Stimulated activated CD8-positive, alpha-beta memory T cell treated with anti-CD3 and anti-CD28 coated beads, Interleukin-7, amount 100 ng/mL, for 24 hours (primary cell): ENCODE measurements at places on chromosomes 6 and 20.

- DNase-seq, result no peak
These were observed 699.7 kb downstream of the DHX35 start for GRCh38 chr20:39661833-39662232.

- DNase-seq, result no peak
These were observed 48.3 kb downstream of the ADGRF1 start for GRCh38 chr6:46993846-46994245.

- DNase-seq, result no peak
These were observed 43.1 kb downstream of the GNAS start for GRCh38 chr20:58895448-58896180.

DNA sequence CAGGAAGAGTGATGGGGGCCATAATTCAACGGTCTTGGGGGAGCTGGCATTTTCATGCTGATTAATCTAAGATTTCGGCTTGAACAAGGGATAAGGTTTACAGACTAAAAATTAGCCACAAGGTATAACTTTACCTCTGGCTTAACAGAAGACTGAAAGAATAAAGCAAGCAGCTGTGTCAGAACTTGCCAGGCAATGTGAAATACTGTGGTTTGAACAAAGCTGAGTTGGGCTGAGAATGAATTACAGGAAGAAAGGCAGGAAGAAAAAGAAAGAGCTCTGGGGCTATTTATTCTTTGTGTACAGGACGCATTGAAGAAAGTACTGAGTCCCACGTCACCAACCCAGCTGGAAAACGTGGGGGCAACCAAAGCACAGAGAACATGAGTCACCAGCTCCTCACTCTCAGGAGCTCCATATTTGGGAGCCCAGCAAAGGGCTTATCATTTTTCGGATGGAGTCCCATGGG, 121.5 kb upstream of the NEDD9 start:
- peak; percentile 45 for DNase-seq

- DNase-seq, result no peak
These were observed 115.6 kb downstream of the KHDC1L start for GRCh38 chr6:73109659-73110058.

- DNase-seq, result no peak
These were observed 51.0 kb downstream of the SSR1 start for GRCh38 chr6:7261852-7262461.

GRCh38 chr6:146445233-146445632, 98.4 kb upstream of the RAB32 start:
- DNase-seq, result no peak

DNA sequence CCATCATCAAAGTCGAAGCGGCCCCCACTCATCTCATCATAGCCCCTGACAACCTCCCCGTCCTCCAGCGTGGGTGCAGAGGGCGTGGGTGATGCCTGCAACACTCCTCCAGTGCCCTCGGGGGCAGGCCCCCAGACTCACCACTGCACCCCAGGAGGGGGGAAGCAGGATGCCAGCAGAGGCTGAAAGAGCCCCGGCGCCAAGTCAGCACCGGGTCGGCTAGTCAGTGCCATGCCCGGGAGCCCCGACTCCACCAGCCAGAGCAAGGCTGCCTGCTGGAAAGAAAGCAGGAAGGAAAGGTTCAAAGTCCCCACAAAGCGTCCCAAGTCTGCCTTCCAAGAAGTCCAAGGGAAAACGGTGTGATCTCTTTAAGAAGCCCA, 324 bp downstream of the JPH2 start:
- DNase-seq, result no peak

- DNase-seq, result no peak
These were observed 47.3 kb upstream of the ZNF133 start for GRCh38 chr20:18240997-18241396.

GRCh38 chr6:38481211-38481836, 158.4 kb downstream of the BTBD9 start:
- no peak for DNase-seq

GRCh38 chr6:32082935-32083334, 26.2 kb downstream of the TNXB start:
- DNase-seq, result no peak
